ENCODE measurements at places on chromosomes 6 and 20.

- no peak for DNase-seq
Measured at GRCh38 chr6:16684195-16684689, 77.0 kb downstream of the ATXN1 start.

DNA sequence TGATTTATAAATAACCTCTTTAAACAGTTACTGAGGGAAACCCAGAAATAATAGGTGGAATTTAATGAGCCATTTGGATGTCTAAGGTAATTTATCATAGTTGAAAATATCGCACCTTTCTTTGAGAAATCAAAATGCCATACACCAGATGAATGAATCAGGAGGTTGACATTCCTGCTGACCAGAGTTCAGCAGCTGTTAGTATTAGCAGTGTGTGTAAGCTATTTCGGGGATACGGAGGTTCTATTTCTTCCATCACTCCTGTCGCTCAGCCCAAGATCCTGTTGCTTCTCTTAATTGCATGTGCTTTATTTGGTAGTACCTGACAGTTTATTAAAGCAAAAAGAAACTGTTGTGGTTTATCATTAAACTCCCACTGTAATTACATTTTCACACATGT, 67.1 kb downstream of the HDGFL1 start:
- DNase-seq: no peak

GRCh38 chr6:56516003-56516402, 126.7 kb downstream of the DST start:
- no peak for DNase-seq

- no peak for DNase-seq
Measured at GRCh38 chr20:57944988-57945387, 235.2 kb upstream of the PMEPA1 start.

DNA sequence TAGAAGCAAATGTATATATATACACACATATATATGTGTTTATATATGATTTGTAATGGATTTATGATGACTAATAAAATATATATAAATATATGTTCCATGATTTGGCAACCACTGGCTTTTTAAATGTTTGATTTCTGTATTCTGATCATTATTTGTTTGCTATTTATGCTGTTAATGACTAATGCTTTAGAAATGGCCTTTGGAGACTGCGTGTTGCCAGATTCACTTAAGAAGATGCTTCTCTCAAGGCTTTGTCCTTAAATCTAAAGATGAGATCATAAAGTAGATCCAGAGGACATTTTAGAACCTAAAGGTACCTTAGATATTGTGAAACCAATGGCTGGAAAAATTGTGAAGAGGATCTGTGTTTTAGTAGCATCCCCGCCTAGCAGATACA, 116.0 kb upstream of the SUPT3H start:
- no peak for DNase-seq

- DNase-seq: no peak
Measured at GRCh38 chr6:107401573-107401972, 57.8 kb downstream of the PDSS2 start.

DNA sequence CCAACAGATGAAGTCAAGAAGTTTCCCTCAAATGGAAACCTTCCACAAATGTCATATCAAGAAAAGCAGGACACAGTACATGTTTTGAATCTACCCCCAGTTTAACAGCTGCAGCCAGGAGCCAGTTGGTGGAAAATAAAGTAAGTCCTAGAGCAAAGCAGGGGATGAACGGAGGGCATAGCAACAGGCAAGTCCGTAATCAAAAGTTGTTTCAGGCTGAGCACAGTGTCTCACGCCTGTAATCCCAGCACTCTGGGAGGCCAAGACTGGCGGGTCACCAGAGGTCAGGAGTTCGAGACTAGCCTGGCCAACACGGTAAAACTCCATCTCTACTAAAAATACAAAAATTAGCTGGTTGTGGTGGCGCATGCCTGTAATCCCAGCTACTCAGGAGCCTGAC, 2.4 kb upstream of the SALL4 start:
- DNase-seq: no peak

GRCh38 chr20:4025679-4026078, 10.3 kb upstream of the RNF24 start:
- DNase-seq: no peak

DNA sequence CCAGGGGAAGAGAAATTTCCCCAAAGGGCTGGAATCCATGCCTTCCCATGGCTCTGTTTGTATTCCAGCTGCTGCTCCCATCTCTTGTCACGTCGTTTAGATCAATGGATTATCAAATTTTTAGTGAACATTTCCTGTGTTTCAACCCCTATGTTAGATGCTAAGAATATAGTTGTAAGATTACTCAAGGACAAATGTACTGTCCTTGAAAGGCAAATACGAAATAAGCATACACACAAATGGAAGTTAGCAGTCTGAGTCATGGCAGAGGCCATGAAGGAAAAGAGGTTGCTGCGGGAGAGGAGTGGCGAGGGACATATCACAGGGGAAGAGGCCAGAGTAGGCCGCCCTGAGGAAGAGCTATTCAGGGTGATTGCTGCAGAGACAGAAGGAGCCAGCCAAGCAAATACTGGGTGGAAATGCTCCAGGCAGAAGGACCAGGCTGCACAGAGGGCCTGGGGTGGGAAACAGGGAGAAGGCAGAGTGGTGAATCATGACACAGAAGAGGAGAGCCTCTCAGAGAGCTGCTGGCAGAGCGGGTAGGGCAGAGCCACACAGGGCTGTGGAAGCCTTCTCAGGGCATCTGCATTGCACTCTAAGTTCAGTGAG, 219.2 kb upstream of the LRFN2 start:
- DNase-seq: no peak

DNA sequence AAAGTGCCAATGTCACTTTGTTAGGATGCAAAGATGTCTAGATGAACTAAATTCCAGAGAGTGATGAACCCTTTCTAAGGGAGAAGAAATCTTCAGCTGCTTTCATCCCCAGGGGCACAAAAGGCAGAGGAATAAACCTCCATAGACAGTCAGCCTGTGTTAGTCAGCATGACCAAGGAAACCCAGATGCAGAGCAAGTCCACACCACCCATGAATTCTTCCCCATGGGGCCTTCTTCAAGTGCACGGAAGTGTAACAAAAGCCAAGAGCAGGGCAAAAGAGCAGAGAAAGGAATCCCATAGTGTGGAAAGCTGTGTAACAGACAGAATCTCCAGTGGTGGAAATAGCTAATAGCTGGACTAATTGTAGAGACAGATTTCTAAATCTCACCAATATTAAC, 50.0 kb downstream of the DCDC2 start:
- no peak for DNase-seq

DNA sequence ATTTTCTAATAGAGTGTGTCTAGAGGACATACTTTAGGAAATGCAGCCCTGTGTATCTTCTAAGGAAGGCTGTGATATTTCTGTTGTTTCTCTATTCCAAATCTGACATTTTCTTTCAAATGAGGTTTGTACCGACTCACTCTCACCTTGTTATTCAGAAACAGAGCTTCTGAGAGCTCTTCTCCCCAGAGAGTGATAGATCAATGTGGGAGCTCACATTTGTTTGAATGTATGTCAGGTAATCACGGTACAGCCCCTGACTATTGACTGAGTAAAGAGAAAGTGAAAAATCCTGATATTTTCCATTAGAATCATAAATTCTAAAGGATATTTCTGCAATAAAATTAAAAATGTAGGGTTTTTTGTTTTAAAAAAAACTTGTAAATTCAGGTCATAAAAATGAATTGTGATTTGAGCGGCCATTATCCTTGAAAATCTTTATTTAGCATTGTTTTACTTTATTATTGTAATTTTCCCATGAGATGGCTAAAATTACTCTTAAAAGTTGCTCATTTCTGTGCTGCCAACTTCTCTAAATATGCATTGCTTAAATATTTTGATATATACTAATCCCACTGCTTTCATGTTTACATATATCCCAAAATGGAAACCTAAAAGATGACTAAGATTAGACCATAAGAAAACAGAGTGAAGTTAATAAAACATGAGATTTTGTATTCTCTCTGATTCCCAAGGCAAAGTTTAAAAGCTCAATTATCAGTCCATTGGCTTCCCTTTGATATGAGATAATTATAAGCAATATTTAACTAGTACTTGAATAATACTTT, 1226.8 kb upstream of the CITED2 start:
- DNase-seq: no peak

DNA sequence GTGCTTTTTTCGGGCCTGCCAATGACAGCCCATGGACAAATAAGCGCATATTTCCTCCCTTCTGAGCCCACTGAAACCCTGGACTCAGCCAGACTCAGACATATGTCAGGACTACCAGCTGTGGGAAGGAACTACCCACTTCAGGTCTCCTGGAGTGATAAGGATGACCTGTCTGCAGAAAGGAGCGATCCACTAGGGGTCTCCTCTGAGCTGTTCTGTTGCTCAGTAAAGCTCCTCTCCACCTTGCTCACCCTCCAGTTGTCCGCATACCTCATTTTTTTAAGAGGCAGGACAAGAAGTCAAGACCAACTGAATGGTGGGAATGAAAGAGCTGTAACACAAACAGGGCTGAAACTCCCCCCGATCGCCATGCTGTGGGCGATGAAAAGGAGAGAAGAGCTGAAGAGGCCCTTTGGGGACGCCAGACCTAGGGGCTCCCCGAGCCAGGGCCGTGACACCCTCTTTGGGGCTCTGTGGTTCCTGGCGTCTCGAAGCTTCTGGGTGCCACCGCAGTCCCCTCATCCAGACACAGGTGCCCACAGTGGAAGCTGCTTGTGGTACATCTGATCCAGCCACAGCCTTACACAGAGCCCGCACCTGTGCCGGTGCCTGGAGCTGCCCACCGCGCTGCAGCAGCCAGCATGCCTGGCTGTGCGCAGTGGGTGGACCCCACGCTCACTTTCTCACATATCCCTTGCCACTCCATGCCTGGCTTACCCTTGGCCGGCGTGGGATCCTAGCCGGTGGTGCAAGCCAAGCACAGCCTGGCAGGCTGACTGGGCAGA, 68.8 kb downstream of the EYS start:
- no peak for DNase-seq
